Stimulated activated CD8-positive, alpha-beta memory T cell treated with anti-CD3 and anti-CD28 coated beads, Interleukin-7, amount 100 ng/mL, for 4 hours (primary cell): ENCODE measurements at places on chromosomes 5 and 9.

DNA sequence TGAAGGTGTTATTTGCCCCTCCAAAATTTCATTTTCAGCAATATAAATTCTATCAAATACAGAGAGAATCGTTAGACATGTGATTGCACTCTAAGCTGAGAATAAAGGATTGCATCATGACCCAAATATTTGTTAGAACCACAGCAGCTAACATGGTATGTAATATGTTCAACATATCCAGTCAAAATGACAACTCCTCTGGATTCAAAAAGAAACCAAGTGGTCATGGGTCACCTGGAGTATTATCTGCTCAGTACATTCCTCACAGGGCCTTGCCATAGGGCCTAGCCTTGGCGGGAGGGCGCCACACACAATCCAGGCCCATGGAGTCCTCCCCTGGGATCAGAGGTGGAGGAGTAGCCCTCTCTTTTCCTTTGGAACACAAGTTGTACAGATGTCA lies 179.2 kb downstream of the HSD17B3 start:
- no peak for DNase-seq

- no peak for DNase-seq
Observed at GRCh38 chr5:111699324-111699723, 57.7 kb downstream of the NREP start.

GRCh38 chr5:75511435-75512382 lies at the start of the genes CERT1 and POLK:
Gene CERT1, minus strand, starts transcription at chr5:75511629. Its CDS starts 422 bp downstream, at chr5:75511207.
Gene POLK, plus strand, starts transcription at chr5:75511891.
- peak; percentile 91 for DNase-seq

DNA sequence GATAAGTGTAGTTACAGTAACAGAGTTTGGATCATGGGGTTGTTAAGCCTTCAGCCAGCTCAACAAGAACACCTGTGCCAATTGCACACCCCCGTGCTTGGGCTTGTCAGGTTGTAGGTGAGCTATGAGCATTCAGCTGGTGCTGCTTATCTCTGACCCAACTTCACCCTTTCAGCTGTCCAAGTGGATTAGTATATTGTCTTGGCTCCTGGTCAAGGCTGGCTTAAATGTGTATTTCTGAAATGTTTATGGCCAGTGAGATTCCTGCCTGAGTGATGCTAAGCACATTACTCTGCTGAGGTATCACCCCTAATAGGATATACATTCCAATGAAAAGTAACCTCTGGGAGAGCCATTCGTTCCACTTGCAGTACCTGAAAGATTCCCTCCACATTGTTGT lies 44.2 kb upstream of the LMNB1 start:
- DNase-seq, result no peak

GRCh38 chr9:131397100-131397790 lies 3.4 kb downstream of the PRRC2B start:
- no peak for DNase-seq

DNA sequence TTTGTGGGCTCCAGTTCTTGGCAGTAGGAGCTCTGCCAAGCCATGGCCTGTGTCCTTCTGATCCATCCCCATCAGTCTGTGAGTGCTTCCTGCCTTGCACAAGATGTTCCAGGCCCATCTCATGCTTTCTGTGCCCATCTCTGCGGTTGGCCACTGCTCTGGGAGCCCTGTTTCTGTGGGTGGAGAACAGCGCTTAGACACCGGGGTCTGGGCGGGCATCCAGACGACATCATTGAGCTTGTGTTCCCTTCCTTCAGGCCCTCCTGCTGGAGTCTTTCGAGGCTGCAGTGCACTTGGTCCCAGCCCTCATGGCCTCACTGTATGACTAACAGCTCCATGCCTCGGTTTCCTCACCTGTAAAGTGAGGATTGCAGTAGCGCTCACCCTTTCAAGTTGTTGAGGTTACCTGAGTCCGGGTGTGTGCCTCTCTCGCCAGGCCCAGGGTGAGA lies 14.9 kb upstream of the CARD19 start:
- no peak for DNase-seq

DNA sequence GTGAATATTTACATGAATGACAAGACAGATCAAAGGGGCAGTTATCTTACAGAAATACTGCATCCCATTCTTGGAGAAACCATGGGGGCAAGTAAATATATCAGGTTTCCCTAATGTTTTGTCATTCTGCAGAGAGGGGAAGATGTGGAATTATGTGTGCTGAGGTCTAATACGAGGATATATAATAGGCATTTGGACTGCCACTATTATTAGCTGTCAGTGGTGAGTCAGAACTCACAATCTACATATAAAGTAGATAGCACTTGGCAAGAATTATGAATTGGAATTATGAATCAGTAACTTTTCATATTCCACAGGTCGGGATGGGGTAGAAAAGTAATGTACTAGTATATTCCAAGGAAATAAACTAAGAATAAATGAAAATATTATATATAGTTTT lies 121.7 kb downstream of the GIN1 start:
- no peak for DNase-seq

DNA sequence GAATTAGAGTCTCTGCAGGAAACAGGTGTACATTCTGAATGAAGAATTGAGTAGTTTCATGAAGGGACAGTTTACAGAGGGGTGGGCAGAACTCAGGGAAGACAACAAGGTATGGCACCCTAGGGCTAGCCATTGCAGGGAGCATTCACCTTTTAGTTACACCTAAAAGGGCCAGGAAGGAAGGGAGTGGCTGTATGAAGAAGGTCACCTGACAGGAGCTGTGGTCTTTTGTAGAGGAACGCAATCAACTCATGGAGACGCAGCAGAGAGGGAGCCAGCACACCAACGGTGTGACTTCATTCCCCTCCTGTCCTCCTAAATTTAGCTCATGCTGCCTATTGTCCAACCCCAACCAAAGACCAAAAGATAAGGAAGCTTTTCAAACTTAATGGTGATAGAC lies 12.7 kb upstream of the ZCCHC7 start:
- DNase-seq, result no peak

- DNase-seq, result peak; percentile 63
Observed at GRCh38 chr9:111895996-111896941, at the start of gene UGCG. Gene UGCG, plus strand, starts transcription at chr9:111896814. Its CDS starts 402 bp downstream, at chr9:111897216.

GRCh38 chr9:132543960-132544359 lies 38.4 kb upstream of the BARHL1 start:
- no peak for DNase-seq

GRCh38 chr9:106716820-106717219 lies 146.1 kb upstream of the ZNF462 start:
- DNase-seq, result no peak

GRCh38 chr5:139422307-139422893 lies 16.9 kb downstream of the DNAJC18 start:
- no peak for DNase-seq

- DNase-seq, result no peak
Observed at GRCh38 chr9:127142931-127143464, 20.6 kb upstream of the ANGPTL2 start.

DNA sequence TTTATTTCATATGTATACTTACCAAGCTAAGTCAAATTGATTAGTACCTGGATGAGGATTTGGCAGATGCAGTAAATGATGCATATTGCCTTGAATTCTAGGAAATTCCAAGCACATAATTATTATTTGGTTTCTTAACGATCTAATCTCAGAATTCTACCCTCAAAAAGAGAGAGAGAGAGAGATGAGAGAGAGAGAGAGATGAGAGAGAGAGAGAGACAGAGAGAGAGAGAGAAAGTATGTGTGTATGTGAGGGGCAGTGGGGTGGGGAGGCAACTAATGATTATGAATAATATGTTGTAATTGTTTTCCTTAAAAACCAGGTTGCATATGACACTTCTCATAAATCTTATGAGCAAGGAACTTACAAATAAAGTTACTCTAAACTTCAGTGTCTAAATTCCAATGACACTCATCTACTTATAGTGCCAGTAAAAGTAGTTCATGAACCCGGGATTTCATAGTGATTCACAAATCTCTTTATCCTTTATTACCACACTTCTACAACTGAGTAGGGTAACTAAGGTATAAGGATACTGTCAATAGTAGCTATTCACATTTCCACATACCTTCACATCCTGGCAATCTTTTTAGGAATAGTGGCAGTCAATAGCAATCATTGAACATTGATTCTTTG lies 60.5 kb upstream of the EDIL3 start:
- no peak for DNase-seq

DNA sequence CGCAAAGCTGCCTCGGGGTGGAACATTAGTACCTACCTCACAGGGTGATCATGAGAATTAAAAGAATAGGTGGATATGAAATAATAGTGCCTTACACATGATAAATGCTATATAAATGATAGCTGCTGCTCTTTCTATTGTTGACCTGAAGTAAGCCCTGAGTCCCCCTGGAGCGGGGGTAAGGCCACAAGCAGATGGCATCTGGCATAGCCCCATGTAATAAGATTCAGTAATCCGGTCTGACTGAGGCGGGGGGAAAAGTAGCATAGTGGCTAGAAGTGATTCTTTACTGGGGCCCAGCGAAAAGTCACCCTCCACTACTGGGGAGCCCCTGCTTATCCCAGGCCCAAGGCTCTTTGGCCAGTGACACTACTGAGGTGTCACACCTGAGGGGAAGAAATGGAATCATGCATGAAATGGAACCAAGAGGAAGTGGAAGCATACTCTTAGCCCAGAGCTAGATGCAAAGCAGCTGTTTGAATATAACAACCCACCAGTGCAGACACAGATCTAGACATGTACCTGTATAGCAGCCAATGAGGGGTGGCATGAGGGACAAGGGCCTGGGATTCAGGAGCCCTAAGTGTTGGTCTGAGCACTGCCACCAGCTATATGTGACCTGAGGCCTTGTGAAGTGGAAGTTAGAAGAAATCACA lies 16.1 kb upstream of the FGFR4 start:
- no peak for DNase-seq

- DNase-seq, result no peak
Observed at GRCh38 chr5:76704131-76704663, 11.7 kb upstream of the F2R start.

DNA sequence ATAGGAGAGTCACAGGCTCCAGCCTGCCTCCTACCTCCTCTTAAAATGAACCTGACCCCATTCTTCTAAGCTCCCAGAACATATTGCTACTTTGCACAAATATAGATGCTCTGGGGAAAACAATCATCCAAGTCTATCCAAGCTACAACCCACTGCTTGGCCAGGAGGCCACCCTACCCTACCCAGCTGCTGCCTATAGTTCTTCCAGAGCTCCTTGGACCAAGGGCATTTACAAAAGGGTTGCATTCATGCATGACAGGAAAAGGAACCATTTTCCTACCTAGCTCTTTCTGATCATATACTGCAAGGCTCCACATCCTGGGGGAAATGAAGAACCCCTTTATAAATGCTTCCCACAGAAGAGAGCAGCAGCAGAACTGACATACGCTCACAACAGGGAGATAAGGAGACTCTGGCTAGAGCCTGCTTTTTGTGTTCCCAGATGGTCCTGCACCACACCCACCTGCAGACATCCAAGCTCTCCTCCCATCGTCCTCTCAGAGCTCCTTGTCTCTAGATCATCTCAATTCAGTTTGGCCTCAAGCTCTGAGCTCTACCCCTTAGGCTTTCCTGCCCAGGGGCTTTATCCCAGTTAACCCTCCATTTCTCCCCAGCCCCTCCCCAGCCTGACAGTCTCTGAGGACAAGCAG lies 185.5 kb downstream of the SPOCK1 start:
- DNase-seq, result no peak

DNA sequence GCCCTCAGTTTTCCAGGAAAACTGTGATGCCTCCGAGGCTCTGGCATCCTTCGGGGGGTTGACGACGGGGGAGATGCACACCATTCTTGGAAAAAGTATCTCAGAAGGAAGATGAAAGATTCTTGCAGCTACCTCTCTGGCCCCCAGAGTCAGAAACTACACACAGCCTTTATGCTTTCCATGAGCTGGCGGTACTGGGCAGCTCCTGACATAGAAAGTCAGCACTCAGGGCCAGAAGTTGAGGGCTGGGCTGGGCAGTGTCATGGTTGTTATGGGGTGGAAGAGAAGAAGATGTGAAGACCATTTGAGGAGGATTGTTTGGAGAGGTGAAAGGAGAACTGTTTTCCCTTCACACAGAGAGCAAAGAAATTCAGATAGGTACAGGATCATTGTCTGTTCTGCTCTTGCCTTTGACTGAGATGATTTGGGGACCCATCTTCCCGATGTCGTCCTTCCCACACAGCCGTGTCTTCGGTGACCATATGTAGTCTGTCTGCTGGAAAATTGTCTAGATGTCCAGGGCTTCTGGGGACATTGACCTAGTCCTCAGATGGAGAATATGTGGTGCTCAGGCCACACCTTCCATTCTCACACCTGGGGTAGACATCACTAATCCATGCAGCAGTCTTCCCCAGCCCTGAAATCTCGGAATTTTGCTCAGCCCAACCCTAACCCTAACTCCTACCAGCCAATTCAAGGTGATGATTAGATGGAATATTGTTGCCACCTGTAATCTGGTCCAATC lies 237.1 kb downstream of the CACNA1B start:
- no peak for DNase-seq

GRCh38 chr9:5596173-5596572 lies 32.7 kb upstream of the RIC1 start:
- DNase-seq, result no peak

DNA sequence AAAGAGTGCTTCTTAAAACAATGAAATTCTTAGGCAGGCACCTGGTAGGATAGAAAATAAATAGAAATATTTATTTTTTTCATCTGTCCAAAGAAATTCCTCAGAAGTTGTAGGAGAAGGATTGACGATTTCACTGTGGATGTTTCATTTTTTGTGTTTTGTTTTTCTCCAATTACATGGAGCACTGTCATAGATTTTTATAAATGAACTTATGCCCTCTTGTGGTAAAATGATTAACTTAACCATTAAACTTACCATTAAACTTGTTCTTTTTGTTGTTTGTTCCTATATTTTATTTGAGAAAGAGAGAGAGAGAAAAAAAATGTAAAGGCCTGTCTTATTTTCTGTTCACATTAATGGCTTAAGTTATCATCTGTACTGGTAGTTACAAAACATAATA lies 339.2 kb downstream of the PRR16 start:
- no peak for DNase-seq

DNA sequence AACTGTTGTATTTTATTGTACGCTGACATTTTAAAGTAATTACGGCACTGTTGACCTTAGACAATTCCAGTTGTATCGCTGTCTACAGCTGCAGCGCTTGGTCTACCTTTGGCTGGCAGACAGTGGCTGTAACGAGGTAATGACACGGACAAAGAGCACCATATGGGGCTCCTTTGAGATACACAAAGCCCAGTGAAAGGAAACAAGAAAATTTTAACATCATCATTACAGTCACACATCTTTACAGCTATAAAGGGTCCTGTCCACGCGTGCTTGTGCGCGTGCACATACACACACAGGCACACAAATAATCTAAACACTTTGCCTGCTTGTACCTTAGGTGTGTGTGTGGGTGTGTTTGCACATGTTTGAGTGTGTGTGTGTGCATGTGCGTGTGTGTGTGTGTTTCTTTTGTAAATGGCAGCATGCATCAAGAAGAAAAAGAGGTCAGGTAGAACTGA lies 946.0 kb downstream of the NR2F1-AS1 start:
- no peak for DNase-seq

- DNase-seq, result no peak
Observed at GRCh38 chr5:60492958-60493357, 207.0 kb downstream of the DEPDC1B start.

- DNase-seq, result no peak
Observed at GRCh38 chr9:14021871-14022525, 291.9 kb downstream of the NFIB start.

- DNase-seq, result no peak
Observed at GRCh38 chr5:133873449-133873848, 95.0 kb downstream of the C5orf15 start.

- no peak for DNase-seq
Observed at GRCh38 chr9:96524045-96524444, 74.1 kb downstream of the HABP4 start.
